ENCODE measurements at places on chromosomes 12 and 14.

GRCh38 chr12:104737791-104738301, 220.2 kb downstream of the SLC41A2 start:
- DNase-seq = no peak

DNA sequence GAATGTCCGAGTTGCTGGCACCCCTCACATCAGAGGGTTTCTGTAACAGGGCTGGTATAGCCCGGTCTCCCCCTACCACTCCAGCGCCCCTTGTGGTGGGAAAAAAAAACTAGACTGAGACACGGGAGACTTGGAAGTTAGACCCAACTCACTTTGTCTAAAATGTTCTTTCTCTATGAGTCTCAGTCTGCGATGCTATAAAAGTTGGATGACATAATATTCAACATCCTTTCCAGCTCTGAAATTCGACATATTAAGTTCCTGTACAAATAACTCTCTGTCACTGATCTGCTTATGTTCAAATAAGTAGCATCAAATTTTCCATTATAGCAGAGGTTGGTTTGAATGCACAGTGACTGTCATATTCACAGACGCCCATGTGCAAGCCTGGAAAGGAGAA, 25.7 kb upstream of the TC2N start:
- peak; percentile 49 for DNase-seq

GRCh38 chr14:21987937-21988336, 314.3 kb upstream of the OR4E1 start:
- no peak for DNase-seq

GRCh38 chr14:103899316-103899715, 28.9 kb upstream of the TDRD9 start:
- no peak for DNase-seq

DNA sequence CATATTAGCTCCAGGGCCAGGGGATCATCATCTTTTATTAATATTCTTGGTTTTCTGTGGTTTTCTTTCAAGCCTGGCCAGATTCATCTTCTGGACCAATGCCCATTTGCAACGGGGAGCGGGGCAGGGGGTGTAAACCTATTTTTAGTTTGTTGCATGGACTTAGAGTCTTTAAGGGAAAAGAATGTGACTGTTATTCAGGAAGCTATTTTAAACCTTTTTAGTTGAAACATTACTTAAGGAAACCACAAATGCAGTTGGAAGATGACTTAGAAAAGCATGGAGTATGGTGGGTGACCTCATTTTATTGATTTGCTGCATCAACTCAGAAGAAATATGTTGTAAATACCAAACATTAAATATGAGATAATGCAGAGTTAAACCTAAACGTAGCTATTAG, 368.4 kb upstream of the E2F7 start:
- DNase-seq = no peak

DNA sequence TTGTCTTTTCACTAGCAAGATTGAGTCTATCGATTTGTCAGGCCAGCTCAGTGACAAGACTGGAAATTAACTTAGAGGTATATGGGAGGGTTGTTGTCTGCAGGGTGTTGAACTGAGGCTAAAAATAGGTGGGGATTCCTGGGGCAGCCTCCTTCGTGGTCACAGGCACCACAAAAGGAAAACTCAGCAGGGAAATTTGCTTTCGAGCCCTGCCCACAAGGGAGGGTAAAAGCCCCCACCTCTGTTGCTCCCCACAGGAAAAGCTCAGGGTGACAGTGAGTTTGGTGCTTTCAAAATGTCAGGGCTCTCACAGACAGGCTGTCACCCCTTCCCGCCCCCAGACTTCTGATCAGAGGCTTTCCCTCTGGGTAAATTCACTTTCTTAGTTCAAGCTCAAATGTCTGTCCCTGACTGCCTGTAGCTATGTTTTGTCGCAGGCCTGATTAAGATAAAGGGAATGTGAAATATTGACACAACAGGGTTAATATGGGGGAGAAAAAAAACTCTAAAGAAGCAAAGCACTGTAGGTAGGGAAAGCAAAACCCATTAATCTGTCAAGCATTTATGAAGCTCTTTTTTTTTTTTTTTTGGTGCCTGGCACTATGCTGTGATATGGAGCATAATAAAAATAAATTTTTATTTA, 11.7 kb upstream of the NFKBIA start:
- DNase-seq = peak; percentile 38

DNA sequence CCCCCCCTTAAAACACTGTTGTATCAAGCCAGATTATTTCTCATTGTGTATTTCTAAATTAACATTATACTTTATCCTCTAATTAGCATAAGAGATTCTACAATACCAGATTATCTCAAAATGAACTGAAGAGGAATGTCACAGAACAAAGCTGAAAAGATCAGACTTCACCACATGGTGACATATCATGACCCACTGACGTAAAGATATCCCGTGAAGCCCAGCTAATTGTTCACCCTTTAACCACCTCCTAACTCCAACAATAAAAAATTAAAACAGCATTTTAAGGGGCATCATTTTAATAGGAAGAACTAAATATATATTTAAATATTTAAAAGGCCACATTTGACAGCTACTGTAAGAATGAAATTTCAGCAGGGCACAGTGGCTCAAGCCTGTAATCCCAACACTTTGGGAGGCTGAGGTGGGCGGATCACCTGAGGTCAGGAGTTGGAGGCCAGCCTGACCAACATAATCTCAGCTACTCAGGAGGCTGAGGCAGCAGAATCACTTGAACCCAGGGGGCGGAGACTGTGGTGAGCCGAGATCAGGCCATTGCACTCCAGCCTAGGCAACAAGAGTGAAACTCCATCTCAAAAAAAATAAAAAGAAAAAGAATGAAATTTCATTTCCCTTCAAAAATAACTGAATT, 29.0 kb downstream of the CDK17 start:
- no peak for DNase-seq

DNA sequence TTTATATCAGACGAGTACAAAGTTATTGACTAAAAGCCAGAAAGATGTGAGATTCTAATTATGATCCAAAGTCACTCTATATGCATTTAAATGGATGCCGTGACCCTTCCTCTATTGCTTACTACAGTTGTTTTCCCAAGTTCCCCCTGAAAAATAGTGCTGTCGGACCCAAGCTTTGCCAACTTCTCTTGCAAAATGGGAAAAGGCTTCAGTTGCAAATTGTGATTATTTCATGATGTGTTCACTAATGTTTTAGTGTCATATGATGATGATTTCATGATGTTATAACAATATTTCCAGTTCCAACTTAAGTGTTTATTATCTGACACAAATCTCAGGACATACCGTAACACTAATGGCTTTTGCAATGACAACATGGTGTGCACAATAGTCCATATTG, 534.6 kb upstream of the ATP2B1 start:
- no peak for DNase-seq

- no peak for DNase-seq
These were observed 1.2 kb downstream of the PYROXD1 start for GRCh38 chr12:21438643-21439042.

DNA sequence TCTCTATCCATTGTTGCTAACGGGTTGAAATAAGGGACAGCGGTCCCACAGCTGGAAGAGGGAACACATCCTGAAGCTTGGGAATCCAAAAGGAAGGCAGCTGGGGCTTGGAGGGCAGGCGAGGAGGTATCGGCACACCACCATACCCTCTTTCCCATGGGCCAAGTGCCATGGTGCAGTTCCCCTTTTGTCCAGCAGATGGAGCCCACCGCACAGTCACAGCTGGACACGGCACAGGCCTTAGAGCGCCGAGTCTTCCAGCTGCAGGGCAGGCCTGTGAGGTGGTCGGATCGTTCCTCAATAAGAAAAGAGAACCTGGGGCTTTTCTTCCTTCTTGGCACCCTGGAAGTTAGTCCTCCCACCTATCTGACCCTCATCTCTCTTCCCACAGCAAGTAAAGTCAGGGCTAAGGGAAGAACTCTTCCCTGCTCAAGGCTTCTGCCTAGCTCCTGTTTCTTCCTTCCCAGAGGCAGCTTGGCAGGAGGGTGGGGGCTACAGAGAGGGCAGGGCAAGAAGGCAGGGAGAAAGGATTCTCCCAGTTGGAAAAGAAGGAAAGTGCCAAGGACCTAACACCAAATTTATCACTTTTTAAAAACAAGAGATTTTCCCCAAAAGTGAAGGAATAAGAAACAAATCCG, 8.6 kb downstream of the PPP1R1A start:
- DNase-seq = peak; percentile 70

GRCh38 chr14:60981633-60982455, 799 bp downstream of the SLC38A6 start:
- no peak for DNase-seq

DNA sequence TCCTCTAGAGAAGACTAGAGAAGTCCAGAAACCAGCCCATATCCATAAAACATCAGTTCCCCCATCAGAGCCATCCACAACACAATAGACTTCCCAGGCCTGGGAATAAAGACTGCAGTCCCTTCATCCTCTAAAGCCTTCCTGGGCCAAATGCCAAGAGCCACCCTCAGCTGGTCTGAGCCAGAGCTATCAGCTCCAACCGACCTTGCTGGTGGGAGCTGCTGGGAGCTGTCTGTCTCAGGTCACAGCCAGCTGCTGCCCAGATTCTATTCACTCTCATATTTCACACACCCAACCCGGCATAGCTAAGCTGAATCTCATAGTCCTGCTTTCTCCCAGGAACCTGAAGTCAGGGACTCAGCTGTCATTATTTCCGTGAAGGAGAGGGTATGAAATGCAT, 10.9 kb upstream of the TFCP2 start:
- DNase-seq = no peak

DNA sequence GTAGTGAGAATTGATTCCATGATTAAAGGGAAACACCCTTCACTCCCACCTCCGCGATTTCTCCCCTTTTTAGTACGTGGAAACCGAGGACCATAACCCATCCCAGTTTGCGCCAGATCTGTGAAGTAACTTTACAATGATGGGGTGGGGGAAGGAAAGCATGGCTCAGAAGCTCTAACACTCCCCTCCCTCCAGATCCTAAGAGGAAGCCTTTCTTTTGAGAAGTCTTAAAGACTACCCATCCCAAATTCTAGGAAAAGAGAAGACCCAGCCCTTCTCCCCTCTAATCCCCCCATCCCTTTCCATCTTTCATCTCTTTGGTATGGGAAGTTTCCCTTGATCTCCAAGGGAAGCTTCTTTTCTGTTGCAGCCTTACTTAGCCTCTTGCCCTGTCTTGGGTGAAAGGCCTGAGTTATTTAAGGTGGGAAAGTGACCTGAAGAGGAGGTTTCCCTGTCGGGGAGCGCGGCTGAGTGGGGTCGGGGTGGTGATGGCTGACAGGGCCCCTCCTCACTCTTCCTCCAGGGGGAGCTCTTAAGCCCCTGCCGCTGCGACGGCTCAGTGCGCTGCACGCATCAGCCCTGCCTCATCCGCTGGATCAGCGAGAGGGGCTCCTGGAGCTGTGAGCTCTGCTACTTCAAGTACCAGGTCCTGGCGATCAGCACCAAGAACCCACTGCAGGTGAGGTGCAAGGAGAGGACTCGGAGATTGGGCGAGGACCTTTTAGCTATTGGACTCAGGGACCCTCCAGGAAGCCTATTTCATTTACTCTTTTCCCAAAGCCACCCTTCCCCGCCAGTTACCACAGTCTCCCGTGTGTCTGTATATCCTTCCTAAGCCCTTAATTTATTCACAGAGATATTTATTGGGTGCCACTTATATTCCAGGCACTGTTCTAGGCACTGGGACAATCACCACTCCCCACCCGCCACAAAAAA, 1.8 kb downstream of the MARCHF9 start:
- DNase-seq = peak; percentile 81

DNA sequence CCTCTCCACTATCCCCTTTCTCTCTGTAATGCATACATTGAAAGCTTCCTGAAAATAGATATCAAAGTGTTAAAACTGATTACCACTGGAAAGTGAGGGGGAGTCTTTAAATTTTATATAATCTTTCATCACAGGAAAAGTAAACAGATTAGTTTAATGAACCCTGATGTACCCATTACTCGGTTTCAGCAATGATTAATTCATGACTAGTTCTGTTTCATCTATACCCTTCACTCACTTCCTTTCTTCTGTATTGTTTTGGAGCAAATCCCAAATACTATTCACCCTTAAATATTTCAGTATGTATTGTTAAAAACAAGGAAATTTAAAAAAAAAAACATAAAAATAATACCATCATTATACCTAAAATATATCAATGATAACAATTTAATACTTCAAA, 67.3 kb upstream of the TMCC3 start:
- no peak for DNase-seq

- DNase-seq = no peak
These were observed 13.9 kb downstream of the COPZ1 start for GRCh38 chr12:54338698-54339296.

GRCh38 chr12:13592063-13592942, 389.1 kb downstream of the GRIN2B start:
- DNase-seq = no peak
